ENCODE measurements at places on chromosomes 2 and 18. TPM values are rescaled to one million over a fixed set of nuclear protein-coding genes. Genes with fewer than 3 reads are reported as not detected.

MRPL44 gene
- 32.1 TPM for polyA plus RNA-seq

INHA gene
- polyA plus RNA-seq: 3.1 TPM

RAX gene
- polyA plus RNA-seq: not detected

CLEC4F gene
- 0.09 TPM for polyA plus RNA-seq

ZSWIM2 gene
- not detected for polyA plus RNA-seq

AQP4 gene
- 0.41 TPM for polyA plus RNA-seq

FOXI3 gene
- 0.21 TPM for polyA plus RNA-seq

NAT8 gene
- polyA plus RNA-seq: 30.4 TPM

CD207 gene
- not detected for polyA plus RNA-seq

CDK15 gene
- 1.0 TPM for polyA plus RNA-seq

SLC4A3 gene
- polyA plus RNA-seq: 9.7 TPM

C2orf66 gene
- 0.31 TPM for polyA plus RNA-seq

TWIST2 gene
- polyA plus RNA-seq: 3.6 TPM

SERPINB11 gene
- polyA plus RNA-seq: not detected

SP140 gene
- 1.8 TPM for polyA plus RNA-seq

CPLX4 gene
- 0.07 TPM for polyA plus RNA-seq

MARCO gene
- polyA plus RNA-seq: 0.31 TPM

SLC23A3 gene
- 25.1 TPM for polyA plus RNA-seq

MC2R gene
- polyA plus RNA-seq: 0.28 TPM

HDLBP gene
- 405 TPM for polyA plus RNA-seq

CYP27C1 gene
- 5.3 TPM for polyA plus RNA-seq

TCF7L1 gene
- polyA plus RNA-seq: 56.7 TPM

ZC3H8 gene
- 17.2 TPM for polyA plus RNA-seq

CASP10 gene
- polyA plus RNA-seq: 11.1 TPM

TCF23 gene
- polyA plus RNA-seq: 0.66 TPM

CXCR1 gene
- polyA plus RNA-seq: not detected

SAG gene
- polyA plus RNA-seq: 0.18 TPM

UCN gene
- polyA plus RNA-seq: 1.6 TPM

TLX2 gene
- polyA plus RNA-seq: 0.06 TPM

HOXD11 gene
- polyA plus RNA-seq: 64.8 TPM

STARD6 gene
- 0.44 TPM for polyA plus RNA-seq

IGFBP2 gene
- 243 TPM for polyA plus RNA-seq

CRYGD gene
- polyA plus RNA-seq: not detected

TMEM169 gene
- polyA plus RNA-seq: 12.8 TPM

ZSCAN30 gene
- 31.2 TPM for polyA plus RNA-seq

TFCP2L1 gene
- polyA plus RNA-seq: 68.7 TPM

POTEJ gene
- polyA plus RNA-seq: not detected

TMEFF2 gene
- polyA plus RNA-seq: 14.0 TPM

Data from renal pelvis (tissue), 12 donors.